Epithelial cell of umbilical artery (primary cell): ENCODE measurements at places on chromosomes 5 and 9. TPM values are rescaled to one million over a fixed set of nuclear protein-coding genes. Genes with fewer than 3 reads are reported as not detected.

Gene PTPDC1
- 5.9 and 7.1 TPM in 2 replicates for total RNA-seq

Gene SMIM33
- under 0.01 TPM in 1 of 2 replicates, not detected in the other for total RNA-seq

Gene ABITRAM
- 3.2 and 3.9 TPM in 2 replicates for total RNA-seq

Gene DMRT3
- total RNA-seq: not detected in 2 replicates

Gene PKD2L2
- not detected in 2 replicates for total RNA-seq

Gene SNX30
- 5.5 and 9.6 TPM in 2 replicates for total RNA-seq

Gene PCSK5
- 11.4 and 30.5 TPM in 2 replicates for total RNA-seq

Gene IL5
- not detected in 2 replicates for total RNA-seq

Gene TMEFF1
- total RNA-seq: 3.8 and 7.8 TPM in 2 replicates

Gene SPINK5
- total RNA-seq: 1.6 TPM in 1 of 2 replicates, not detected in the other

Gene OCLN
- 12.3 and 29.0 TPM in 2 replicates for total RNA-seq

Gene UBE2D2
- total RNA-seq: 56.1 and 66.3 TPM in 2 replicates

Gene PLAC8L1
- not detected in 2 replicates for total RNA-seq

Gene PCDHGA9
- total RNA-seq: 0.76 and 0.97 TPM in 2 replicates

Gene HMHB1
- total RNA-seq: not detected in 2 replicates

Gene ARAP3
- 28.4 and 55.2 TPM in 2 replicates for total RNA-seq

Gene ABLIM3
- 4.5 and 8.8 TPM in 2 replicates for total RNA-seq

Gene TMC1
- total RNA-seq: 1.6 and 3.2 TPM in 2 replicates

Gene TMEM171
- total RNA-seq: 12.3 and 16.9 TPM in 2 replicates
